ENCODE measurements at places on chromosomes 11 and 22. TPM values are rescaled to one million over a fixed set of nuclear protein-coding genes. Genes with fewer than 3 reads are reported as not detected.

DNA sequence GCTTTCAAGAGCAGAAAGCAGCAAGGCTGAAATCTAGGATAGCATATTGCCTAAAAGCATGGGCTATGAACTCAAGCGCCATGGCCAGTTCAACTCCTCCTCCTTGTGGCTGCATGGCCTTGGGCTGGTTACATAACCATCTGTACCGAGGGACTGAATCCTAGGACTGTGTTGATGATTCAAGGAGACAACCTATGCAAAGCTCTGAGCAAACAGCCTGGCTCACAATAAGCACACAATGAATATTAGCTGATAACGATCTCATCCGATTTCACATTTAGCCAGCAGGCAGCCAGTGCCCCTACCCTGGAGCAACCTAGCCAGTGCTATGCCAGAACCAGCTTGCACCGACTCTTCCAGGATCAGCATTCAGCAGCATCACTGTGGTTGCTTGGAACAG lies 698.4 kb downstream of the TBC1D22A start:
- H3K27me3 ChIP-seq = no peaks in the 10 kb centered on the region
- no peaks in the 10 kb centered on the region for H3K4me1 ChIP-seq
- no peak overlapping the region for H3K27ac ChIP-seq

Gene OR51B6
- total RNA-seq = not detected

GRCh38 chr11:70908223-70908622 lies 344.2 kb downstream of the SHANK2 start:
- no peak overlapping the region for H3K27ac ChIP-seq
- no peak for DNase-seq
- no peaks in the 10 kb centered on the region for H3K27me3 ChIP-seq

DNA sequence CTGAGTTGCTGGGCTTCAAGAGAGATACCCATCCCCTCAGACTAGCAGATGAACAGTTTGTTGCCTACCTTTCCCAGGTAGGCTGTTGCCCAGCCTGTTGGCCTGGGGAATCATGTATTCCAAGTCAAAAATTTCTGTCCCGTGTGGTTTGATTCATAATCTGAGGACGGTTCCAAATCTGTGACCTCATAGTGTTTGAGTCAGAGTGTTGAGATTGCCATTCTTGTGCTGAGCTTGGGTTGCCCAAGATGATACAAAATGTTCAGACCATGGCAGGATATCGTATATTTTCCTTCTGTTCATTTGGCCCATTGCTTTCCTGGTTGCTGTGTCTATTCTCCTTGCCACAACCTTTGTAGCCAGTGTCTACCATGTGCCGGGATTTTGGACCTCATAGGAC lies 64.3 kb downstream of the CYB5R2 start:
- H3K27me3 ChIP-seq = no peaks in the 10 kb centered on the region
- H3K27ac ChIP-seq = no peak overlapping the region
- H3K4me1 ChIP-seq = peaks cover 17% of the 10 kb centered on the region
- DNase-seq = no peak
- H3K4me3 ChIP-seq = no peak overlapping the region

DNA sequence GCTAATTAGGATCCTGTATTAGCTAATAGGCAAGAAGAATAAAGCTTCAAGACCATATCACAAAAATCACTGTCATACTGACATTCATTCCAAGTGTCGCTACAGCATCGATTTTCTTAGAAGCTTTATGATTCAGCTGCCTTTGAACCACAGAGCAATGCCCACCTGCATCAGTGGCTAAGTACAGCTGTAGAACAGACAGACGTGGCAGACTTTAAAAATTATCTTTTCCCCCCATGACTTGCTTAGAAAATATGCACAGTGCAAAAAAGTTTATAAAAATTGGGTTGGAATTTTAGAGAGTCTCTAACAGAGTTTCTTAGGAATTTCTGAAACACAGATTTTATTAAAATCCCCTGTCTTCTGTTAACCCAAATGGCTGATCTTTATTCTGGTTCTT lies 120.8 kb downstream of the CADM1 start:
- no peak overlapping the region for H3K4me3 ChIP-seq
- no peak overlapping the region for H3K27ac ChIP-seq
- no peak for DNase-seq
- no peaks in the 10 kb centered on the region for H3K36me3 ChIP-seq

- no peaks in the 10 kb centered on the region for H3K36me3 ChIP-seq
- H3K27ac ChIP-seq = no peak overlapping the region
- H3K4me1 ChIP-seq = no peaks in the 10 kb centered on the region
Observed at GRCh38 chr11:2220173-2220771, 48.7 kb upstream of the TH start.

DNA sequence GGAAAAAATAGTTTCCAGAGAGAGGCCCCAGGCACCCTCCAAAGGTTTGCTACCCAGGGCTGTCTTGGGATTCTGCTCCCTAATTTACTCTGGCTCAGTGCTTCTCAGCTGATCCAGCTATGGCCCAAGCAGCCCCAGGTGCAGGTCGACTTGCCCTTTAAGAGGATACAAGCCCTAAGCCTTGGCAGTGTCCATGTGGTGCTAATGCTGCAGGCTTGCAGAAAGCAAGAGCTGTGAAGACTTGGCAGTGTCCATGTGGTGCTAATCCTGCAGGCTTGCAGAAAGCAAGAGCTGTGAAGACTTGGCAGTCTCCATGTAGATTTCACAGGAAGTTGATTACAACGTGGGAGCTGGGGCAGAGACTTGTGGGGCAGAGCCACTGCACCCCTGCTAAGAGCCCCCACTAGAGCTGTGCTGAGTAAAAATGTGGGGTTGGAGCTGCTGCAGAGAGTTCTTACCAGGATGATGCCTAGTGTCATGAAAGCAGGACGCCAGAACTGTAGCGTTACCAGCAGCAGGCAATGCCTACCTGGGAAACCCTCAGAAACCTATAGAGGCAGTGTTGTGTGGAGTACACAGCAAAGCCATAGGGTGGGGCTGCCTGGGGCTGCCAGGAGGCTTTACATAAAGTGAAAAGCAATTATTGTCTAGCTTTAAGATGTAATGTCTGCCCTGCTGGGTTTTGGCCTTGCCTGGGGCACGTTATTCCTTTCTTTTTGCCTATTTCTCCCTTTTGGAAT lies 16.1 kb upstream of the OR52K1 start:
- no peaks in the 10 kb centered on the region for H3K27me3 ChIP-seq
- no peak overlapping the region for H3K27ac ChIP-seq
- H3K4me1 ChIP-seq = no peaks in the 10 kb centered on the region

- H3K27me3 ChIP-seq = no peaks in the 10 kb centered on the region
- H3K36me3 ChIP-seq = no peaks in the 10 kb centered on the region
- H3K27ac ChIP-seq = peak overlapping the region; percentile 85
- no peak for DNase-seq
Observed at GRCh38 chr11:68956142-68956541, 24.6 kb downstream of the MRGPRD start.

GRCh38 chr11:84751371-84751770 lies 875.8 kb downstream of the DLG2 start:
- no peak overlapping the region for H3K27ac ChIP-seq
- H3K27me3 ChIP-seq = no peaks in the 10 kb centered on the region
- H3K4me3 ChIP-seq = no peak overlapping the region
- DNase-seq = no peak

- no peaks in the 10 kb centered on the region for H3K27me3 ChIP-seq
- no peaks in the 10 kb centered on the region for H3K4me1 ChIP-seq
- H3K4me3 ChIP-seq = no peak overlapping the region
- H3K27ac ChIP-seq = no peak overlapping the region
- no peak for DNase-seq
Observed at GRCh38 chr11:16781936-16782919, 43.8 kb downstream of the C11orf58 start.

GRCh38 chr11:17765356-17766072 lies 30.9 kb downstream of the KCNC1 start:
- H3K36me3 ChIP-seq = no peaks in the 10 kb centered on the region
- H3K4me3 ChIP-seq = no peak overlapping the region
- H3K27ac ChIP-seq = no peak overlapping the region
- H3K4me1 ChIP-seq = peaks cover 10% of the 10 kb centered on the region
- DNase-seq = no peak

DNA sequence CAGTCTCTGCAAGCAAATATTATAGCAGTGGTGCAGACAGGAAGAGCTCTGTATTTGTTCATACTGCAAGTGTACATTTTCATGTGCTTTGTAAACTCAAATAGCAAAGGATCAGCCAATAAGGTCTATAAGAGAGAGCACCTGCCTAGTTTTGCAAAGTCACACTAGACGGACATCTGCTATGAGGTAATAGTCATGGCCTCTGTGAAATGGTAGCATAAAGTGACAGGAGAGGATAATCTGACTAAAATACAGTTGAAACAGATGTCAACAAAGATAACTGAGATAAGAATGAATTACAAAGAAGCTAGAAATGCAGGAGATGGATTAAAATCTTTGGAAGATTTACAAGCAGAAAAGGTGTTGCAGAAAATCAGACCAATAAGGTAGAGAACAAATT lies 70.6 kb upstream of the SPON1 start:
- no peaks in the 10 kb centered on the region for H3K4me1 ChIP-seq
- no peak overlapping the region for H3K4me3 ChIP-seq
- DNase-seq = no peak
- H3K36me3 ChIP-seq = no peaks in the 10 kb centered on the region
- H3K27me3 ChIP-seq = no peaks in the 10 kb centered on the region
- H3K27ac ChIP-seq = no peak overlapping the region

DNA sequence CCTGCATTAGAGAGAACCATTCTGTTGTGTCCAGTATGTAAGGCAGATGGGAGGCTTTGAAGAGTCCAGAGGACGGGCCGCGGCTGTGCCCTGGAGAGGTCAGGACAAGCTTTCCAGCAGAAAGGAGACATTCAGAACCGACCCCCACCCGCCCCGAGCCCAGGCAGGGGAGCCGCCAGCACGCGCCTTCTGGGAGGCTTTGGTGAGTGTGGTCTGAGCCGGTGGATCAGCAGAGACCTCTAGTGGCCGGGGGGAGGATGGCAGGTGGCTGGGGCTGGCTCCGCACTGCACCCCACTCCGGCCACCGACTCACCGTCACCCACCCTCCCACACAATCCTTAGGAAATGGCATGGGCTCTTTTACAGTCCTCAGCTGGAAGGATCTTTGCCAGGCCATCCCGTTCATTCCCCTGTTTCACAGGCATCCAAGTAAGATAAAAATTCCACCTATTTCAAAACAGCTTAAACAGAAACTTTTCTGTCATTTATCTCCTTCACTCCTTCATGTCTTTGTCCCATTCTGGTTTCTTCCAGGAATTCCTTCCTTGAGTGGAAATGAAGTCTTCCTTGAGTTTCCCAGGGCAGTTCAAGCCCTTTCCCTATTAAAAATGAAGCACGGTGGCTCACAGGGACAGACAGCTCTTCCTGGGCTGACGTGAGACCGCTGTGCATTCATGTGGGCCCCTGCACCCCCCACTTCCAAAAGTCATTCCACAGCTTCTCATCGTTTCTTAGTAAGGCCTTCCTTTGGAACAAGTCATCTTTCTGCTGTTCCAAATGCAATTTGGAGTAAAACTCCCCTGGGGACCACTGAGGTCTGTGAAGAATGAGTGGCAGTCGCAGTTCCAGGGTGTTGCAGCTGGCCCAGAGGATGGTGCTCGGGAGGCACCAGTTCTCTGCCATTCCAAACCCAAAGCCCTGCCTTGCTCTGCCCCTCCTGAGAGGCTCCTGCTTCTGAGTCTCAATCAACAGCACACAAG lies 91.0 kb downstream of the FEZ1 start:
- no peak overlapping the region for H3K4me3 ChIP-seq
- H3K36me3 ChIP-seq = no peaks in the 10 kb centered on the region
- DNase-seq = peak; percentile 63
- peaks cover 10% of the 10 kb centered on the region for H3K27me3 ChIP-seq
- no peak overlapping the region for H3K27ac ChIP-seq
- H3K4me1 ChIP-seq = peaks cover 2% of the 10 kb centered on the region

GRCh38 chr11:121240650-121241303 lies 51.8 kb upstream of the SC5D start:
- H3K27me3 ChIP-seq = peaks cover 19% of the 10 kb centered on the region
- no peaks in the 10 kb centered on the region for H3K4me1 ChIP-seq
- no peak overlapping the region for H3K27ac ChIP-seq

DNA sequence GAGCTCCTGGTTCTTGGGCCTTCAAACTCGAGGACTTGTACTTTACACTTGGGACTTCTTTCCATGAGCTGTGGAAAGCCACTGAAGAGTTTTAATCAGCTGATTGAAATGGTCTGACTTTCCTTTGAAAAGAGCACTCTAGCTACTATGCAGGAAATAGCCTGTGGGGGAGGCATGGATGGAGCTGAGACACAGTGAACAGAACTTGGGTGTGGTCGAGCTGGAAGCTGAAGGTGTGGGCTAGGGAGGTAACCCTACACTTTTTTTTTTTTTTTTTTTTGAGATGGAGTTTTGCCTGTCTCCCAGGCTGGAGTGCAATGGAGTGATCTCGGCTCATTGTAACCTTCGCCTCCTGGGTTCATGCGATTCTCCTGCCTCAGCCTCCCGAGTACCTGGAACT lies 17.5 kb upstream of the CAPRIN1 start:
- DNase-seq = no peak
- no peaks in the 10 kb centered on the region for H3K36me3 ChIP-seq
- H3K27ac ChIP-seq = no peak overlapping the region
- H3K4me1 ChIP-seq = peaks cover 6% of the 10 kb centered on the region
- H3K4me3 ChIP-seq = no peak overlapping the region
- H3K27me3 ChIP-seq = no peaks in the 10 kb centered on the region

DNA sequence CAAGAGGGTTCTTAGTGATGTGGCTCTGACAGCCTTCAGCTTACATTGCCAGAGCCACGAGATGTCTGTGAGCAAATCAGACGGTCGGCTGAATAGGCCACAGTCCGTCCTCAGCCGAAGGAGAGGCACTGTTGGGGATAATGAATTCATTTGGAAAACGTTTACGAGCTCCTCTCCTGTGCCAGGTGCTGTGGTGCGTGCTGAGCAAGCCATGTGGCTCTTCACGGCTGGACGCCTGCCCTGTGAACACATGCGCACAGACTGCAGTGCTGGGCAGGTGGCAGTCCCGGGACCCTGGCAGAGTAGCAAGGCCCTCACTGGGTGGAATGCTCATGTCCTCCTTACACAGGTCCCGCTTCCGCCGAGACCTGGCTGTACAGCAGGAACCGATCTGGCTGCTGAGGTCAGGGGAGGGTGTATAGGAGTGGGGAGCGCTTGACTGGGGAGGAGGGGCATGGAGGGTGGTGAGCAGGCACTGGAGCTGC lies 6.8 kb downstream of the TBC1D22A start:
- no peaks in the 10 kb centered on the region for H3K27me3 ChIP-seq
- no peak for DNase-seq
- no peaks in the 10 kb centered on the region for H3K36me3 ChIP-seq
- no peak overlapping the region for H3K4me3 ChIP-seq

Gene RELT
- 2.0 TPM for total RNA-seq
